ENCODE measurements at places on chromosomes 2 and 18.

- DNase-seq = no peak
These were observed 74.7 kb downstream of the MERTK start for GRCh38 chr2:111972955-111973565.

DNA sequence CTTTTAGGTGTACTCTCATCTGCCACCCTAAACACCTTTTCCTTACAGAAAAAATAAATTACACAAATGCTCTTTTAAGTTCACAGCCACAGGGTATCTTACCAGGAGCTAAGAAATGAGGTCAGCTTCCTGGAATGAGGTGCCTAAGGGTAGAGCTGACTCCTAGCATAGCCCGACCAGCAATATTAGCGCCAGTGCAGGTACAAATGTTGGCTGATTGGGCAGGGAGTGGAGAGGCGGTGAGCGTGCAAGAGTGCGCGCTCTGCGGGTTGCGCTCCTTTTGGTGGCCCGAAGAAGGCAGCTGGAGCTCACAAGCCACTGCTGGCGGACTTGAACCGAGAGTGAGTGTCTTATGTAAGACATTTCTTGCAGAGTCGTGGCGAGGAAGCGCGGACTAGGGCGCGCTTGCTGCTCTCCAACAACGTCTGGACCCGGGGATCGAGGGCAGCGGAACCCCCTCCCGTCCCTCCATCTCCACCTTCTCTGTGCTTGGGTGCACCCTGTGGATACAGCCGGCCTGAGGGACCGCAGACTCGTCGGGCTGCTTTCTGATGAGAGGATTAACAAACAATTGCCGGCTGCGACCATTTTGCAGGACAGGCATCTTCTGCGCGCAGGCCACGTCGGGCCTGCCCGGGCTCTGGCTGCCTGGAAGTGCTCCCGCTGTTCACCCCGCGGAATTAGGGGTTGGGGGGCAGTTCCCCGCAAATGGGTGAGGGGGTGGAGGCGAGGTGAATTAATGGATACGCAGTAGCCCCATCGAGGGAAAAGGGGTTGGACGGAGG lies 17.3 kb downstream of the BOLA3 start:
- DNase-seq = no peak

GRCh38 chr18:63953811-63954210 lies 4.7 kb downstream of the HMSD start:
- no peak for DNase-seq

DNA sequence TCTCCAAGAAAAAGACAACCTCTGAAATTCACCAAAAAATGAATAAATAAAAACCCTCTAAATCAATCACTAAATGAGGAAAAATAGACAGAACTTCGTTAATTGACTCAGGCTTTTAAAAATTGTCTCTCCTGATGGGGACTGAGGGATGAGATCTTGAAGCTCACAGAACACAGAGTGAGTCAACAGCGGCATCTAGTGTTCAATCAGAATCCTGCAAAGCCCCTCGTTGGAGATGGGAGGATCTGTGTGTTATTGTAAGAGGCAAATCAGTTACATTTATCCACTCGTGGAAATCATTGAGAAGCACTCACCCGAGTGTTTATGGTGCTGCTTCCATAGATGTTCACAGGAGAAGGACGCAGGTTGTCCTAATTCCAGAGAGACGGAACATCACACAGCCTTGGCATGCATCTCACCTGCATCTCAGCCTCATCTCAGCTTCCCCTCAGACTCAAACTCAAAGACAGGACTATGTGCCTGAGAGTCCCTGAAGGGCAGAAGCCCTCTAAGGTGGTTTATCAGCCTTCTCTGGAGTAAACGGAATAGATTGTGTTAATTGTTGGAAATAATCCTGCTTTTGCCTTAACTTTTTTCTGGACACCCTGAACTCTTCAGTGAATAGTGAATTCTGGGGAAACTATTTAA lies 82.0 kb downstream of the MREG start:
- DNase-seq = peak; percentile 51

GRCh38 chr2:167869200-167869599 lies 378.2 kb downstream of the STK39 start:
- DNase-seq = no peak

- DNase-seq = no peak
These were observed 224.5 kb downstream of the TXNL1 start for GRCh38 chr18:56413862-56414261.

- no peak for DNase-seq
These were observed 274.6 kb downstream of the EIPR1 start for GRCh38 chr2:3102922-3103569.

DNA sequence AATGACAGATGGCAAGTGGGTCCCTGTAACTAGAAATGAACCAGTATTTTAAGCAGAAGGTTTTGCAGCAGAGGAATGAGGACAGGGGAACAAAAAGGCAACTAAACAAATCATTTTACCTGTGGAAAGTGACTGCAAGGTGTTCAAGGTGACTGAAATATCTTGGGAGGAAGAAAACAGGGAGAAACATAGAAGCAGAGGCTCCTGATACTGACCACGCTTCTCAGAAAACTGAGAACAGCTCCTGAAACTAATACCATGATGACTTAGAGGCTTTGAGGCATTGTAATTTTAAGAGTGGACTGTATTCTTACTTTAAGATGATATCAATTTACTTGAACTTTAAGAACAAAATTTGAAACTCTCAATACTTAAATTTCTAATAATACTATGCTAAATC lies at the start of gene DYTN:
Gene DYTN (minus strand): TSS at position 101 of the 400 bp plus-strand sequence. CDS start 117 bp downstream, outside the sequence.
- no peak for DNase-seq

- DNase-seq = no peak
These were observed 181.3 kb upstream of the SRD5A2 start for GRCh38 chr2:31762085-31762484.

DNA sequence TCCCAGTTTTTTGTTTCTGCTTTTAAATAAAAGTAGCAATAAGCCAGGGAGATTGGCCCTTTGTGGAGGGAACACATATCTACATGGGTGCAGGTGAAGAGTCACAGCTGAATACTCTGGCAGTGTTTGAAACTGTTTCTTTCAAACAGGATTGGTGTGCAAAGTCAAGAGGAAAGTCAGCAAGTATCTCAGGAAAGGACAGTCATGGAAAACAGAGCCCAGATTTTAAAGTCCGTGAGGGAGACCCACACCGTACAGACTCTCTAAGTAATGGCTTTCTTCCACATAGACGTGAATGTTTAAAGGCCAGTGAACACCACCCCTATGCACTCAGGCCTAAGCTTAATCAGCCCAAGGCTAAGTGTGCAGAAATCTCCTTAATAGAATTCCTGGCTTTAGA lies 95.3 kb downstream of the GFPT1 start:
- no peak for DNase-seq

- DNase-seq = no peak
These were observed 246.3 kb upstream of the MYT1L start for GRCh38 chr2:2577407-2577831.

- DNase-seq = peak; percentile 60
These were observed 22.1 kb downstream of the ABHD3 start for GRCh38 chr18:21682371-21683051.

DNA sequence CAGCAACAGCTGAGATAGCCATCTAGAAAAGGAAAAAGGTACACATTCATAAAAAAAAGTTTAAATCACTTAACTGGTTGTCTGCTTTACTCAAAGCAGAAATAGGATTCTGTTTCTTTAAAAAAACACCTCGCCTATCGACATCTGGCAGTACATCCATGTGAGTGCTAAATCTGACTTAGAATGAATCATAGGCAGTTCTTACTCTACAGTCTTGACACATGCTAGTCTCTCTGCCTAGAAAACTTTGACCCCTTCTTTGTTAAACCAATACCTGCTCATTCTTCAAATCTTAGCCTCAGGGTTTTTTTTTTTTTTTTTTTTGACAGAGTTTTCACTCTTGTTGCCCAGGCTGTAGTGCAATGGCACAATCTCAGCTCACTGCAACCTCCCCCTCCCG lies 37.1 kb upstream of the GPR75 start:
- no peak for DNase-seq

DNA sequence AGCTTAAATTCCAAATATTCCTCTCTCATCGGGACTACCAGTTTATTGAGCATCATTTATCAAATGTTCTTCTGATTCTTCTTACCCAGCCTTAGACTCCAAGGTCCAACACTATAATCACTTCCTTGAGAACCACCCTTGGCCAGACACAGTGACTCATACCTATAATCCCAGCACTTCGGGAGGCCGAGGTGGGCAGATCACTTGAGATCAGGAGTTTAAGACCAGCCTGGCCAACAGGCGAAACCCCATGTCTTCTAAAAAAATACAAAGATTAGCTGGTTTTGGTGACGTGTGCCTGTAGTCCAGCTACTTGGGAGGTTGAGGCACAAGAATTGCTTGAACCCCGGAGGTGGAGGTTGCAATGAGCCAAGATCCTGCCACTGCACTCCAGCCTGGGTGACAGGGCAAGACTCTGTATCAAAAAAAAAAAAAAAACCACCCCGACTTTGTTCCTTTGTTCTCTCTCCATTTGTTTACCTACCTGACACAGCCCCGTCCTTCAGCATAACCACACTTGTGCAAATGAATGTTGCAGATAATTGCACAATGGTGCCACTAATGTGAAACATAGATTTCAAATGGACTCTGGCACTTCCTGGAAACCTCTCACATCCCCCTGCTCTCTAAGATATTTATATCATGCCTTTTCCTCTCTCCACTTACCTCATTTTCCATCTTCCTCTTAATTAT lies 38.9 kb upstream of the LPIN2 start:
- no peak for DNase-seq

DNA sequence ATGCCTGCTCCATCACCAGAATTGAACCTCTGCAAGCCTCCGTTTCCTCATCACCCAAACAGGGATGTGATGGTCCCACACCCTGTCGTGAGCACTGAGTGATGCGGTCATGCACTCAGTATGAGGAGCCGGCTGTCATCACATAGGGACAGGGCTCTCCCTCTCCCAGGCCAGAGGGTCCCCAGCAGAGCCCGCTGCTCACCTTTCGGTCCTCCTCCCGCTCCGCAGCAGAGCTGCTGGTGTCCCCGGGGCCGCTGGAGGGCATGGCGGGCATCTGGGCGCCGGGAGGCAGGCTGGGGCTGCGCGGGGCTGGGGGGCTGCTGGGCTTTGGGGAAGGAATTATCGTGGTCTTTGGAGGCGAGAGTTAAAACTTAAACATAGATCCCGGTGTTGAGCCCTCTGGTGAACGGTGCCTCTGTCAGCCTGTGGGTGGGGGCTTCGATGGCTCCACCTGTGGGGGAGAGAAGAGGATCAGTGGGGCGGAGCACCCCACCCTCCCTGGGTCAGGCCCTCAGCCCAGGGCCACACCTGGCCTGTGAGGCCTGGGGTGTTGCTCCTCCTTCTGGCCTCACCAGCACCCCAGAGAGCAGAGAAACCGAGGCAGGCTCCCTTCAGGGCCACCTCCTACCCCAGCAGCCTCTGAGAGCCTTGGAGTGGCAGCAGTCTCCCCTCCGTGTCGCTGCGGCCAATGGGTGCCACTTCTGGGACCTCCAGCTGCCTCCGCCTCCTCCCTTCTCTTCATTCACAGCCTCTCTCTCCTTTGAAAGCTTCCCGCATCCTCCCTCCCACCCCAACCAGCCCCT lies 27.8 kb downstream of the DNMT3A start:
- no peak for DNase-seq

- DNase-seq = peak; percentile 76
These were observed 120.5 kb upstream of the CXCR4 start for GRCh38 chr2:136238286-136239078.

DNA sequence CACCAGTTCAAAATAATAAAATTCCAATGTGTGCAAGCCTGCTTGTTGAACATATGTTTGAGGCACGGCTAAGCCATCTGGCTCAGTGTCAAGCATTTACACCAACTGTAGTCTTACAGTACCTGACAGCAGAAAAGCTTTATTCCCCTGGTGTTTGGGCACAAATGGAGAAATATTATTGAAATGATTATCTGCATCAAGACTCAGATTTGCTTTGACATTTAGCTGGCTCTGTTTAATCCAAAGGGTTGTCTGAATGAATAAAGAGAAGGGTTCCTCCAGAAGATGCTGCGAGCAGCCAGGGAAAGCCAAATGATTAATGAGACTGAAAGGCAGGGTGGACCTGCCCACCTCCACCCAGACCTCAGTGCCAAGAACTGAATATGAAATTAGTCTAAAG lies 393.2 kb upstream of the GALNT5 start:
- no peak for DNase-seq

GRCh38 chr18:26634631-26635030 lies 86.3 kb upstream of the KCTD1 start:
- DNase-seq = no peak

DNA sequence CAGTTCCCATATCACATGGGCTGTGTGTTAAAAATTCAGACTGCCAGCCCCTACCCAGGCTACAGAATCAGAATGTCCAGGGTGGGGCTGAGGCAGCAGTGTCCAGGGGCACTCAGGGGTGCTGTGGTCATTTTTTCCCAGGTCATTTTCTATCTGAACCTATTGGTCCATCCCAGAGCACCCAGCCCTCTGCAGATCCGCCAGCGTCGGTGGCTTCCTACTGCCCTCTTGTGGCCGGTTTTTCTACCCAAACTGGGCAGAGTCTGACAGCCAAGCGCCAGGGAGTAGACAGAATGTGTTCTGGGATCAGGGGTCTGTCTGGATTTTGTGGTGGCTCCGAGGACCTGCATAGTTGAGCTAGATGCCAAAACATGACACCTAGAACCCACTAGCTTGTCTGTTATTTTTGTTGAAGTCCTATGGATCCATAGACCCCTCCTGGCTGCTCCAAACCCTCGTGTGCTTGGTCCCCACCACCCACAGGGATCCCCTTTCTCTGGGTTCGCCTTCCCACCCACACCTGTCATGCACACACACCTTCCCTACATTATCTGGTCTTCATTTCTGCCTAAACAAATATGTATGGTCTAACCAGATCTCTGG lies 34.1 kb upstream of the RMDN2 start:
- DNase-seq = peak; percentile 65

DNA sequence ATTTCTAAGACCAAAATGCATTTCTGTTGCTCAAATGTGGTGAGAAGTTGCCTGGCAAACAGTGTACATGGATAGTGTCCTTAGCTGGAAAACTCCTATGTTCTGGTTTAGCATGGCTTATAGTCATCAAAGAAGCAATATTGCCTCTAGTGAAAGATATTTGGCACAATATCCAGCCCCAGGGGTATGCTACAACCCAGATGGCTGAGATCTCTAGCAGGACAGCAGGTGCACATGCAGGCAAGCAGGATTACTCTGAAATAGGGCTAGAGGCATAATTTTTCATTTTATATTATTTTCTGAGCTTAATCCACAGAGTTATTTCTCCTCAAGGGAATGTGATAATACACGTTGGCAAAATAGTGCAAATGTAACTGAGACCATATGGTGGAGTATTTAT lies 34.0 kb downstream of the CCDC195 start:
- DNase-seq = no peak

- DNase-seq = no peak
These were observed 7.7 kb upstream of the TMSB10 start for GRCh38 chr2:84897773-84898172.

DNA sequence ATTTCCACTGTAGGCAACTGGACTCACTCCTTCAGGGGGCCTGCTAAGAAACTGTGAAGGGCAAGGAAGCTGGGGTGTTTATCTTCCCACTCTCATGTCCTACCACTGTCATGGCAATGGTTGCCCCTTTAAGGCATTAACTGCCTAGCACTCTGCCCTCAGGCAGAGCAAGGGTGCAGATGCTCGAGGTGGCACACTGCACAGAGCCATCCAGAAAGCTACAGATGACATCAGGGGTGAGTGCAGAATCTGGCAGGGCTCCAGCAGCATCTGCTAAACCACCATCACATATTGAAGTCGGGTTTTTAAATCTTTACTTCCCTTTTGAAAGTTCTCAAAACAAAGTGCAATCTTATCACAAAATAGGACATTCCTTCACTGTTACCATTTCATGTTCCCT lies 75.4 kb downstream of the RAPGEF4 start:
- no peak for DNase-seq

- DNase-seq = no peak
These were observed 4.5 kb upstream of the COL3A1 start for GRCh38 chr2:188969651-188970050.
